ENCODE measurements at places on chromosomes 6 and 20.

DNA sequence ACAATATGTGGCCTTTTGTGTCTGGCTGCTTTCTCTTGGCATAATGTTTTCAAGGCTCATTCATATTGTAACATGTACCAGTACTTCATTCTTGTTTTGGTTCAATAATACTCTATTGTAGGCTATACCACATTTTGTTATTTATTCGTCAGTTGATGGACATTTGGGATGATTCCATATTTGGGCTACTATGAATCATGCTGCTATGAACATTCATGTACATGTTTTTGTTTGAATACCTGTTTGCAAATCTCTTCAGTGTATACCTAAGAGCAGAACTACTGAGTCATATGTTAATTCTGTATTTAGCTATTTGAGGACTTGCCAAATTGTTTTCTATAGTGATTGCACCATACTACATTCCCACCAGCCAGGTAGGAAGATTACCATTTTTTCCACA lies 259.9 kb downstream of the GMPR start:
- no peak overlapping the region for H3K4me3 ChIP-seq
- H3K27ac ChIP-seq, result no peak overlapping the region
- DNase-seq, result no peak
- H3K36me3 ChIP-seq, result no peaks in the 10 kb centered on the region

- H3K36me3 ChIP-seq, result no peaks in the 10 kb centered on the region
- no peaks in the 10 kb centered on the region for H3K27me3 ChIP-seq
- no peak overlapping the region for H3K27ac ChIP-seq
- no peak overlapping the region for H3K4me3 ChIP-seq
- no peak for DNase-seq
Measured at GRCh38 chr6:147061252-147061651, 143.0 kb upstream of the STXBP5 start.

GRCh38 chr6:16721977-16722376 lies 39.3 kb downstream of the ATXN1 start:
- no peak overlapping the region for H3K4me3 ChIP-seq
- no peak for DNase-seq
- no peaks in the 10 kb centered on the region for H3K4me1 ChIP-seq
- no peaks in the 10 kb centered on the region for H3K36me3 ChIP-seq

DNA sequence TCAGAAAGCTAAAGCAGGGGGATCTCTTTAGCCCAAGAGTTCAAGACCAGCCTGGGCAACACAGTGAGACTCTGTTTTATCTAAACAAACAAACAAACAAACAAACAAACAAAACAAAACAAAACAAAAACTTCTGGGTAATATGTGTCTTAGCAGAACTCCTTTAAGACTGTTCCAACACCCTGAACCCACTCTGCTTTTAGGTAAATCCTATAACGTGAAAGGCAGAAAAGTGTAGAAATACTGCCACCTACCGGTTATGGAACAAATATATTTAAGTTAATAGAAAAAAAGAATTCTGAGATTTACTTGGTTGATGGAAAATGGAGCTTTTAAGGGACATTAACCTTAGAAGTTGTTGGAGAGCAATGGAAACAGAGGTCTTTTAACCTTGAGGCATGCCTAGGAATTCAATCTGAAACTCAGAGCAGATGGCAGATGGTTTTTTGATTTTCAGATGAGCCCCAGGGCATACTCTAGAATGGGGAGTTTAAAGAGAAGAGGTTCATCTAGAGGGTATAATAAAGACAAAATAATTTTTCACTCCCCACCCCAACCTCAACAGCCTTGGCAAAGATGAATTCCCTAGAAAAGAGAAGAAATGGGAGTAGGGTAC lies 38.5 kb downstream of the SOD2 start:
- no peak overlapping the region for H3K4me3 ChIP-seq
- H3K4me1 ChIP-seq, result no peaks in the 10 kb centered on the region
- H3K36me3 ChIP-seq, result no peaks in the 10 kb centered on the region
- no peak for DNase-seq
- no peaks in the 10 kb centered on the region for H3K27me3 ChIP-seq
- H3K27ac ChIP-seq, result no peak overlapping the region

DNA sequence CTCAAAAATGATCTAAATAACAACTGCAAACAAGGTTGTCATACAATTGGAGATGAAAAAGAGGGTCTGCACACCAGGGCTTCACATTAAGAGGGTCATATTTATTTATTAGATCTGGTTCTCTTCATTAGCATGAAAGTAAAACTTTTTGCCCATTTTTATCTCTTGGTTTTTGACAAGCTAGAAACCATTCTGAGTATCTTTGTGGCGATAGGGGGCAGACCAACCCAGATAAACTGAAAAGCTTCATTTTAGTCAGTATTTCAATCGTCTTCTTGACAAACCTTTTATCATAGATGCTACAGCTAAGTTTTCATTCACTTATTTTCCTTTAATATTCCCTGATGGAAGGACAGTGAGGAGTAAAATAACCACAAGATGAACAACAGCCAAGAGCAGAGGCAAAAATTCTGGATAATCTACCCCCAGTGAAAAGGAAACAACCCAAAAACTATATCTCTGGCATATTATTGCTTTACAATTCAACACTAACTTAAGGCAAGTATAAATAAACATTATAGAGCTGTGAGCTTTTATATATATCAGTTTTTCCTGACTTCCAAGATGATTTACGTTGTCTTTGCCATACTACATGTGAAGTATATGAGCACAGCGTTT lies 45.2 kb downstream of the THEMIS start:
- DNase-seq, result no peak
- no peak overlapping the region for H3K4me3 ChIP-seq
- no peak overlapping the region for H3K27ac ChIP-seq
- no peaks in the 10 kb centered on the region for H3K4me1 ChIP-seq
- H3K27me3 ChIP-seq, result no peaks in the 10 kb centered on the region

- no peaks in the 10 kb centered on the region for H3K27me3 ChIP-seq
- no peaks in the 10 kb centered on the region for H3K4me1 ChIP-seq
- H3K4me3 ChIP-seq, result no peak overlapping the region
- no peaks in the 10 kb centered on the region for H3K36me3 ChIP-seq
- no peak overlapping the region for H3K27ac ChIP-seq
- no peak for DNase-seq
Measured at GRCh38 chr6:7684843-7685242, 41.1 kb upstream of the BMP6 start.

DNA sequence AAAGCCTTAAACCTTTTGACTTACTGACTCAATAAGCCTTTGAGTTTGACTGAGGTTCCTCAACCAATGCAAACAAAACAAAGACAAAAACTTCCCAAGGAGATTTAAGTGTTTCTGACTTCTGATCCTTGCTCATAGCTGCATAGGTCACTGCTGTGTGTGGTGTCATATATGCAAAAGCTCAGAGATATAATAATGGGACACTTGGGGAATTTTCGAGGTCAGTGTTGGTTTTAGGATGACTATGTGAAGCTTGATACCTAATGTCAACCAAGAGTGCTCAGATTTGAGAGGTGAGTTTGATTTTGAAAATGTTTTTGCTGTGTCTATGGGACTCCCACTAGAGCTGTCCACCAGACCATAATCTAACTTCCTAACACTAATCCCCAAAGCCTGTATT lies 26.2 kb downstream of the ZKSCAN8 start:
- no peak for DNase-seq
- no peaks in the 10 kb centered on the region for H3K4me1 ChIP-seq
- no peak overlapping the region for H3K27ac ChIP-seq
- no peak overlapping the region for H3K4me3 ChIP-seq
- H3K36me3 ChIP-seq, result no peaks in the 10 kb centered on the region

DNA sequence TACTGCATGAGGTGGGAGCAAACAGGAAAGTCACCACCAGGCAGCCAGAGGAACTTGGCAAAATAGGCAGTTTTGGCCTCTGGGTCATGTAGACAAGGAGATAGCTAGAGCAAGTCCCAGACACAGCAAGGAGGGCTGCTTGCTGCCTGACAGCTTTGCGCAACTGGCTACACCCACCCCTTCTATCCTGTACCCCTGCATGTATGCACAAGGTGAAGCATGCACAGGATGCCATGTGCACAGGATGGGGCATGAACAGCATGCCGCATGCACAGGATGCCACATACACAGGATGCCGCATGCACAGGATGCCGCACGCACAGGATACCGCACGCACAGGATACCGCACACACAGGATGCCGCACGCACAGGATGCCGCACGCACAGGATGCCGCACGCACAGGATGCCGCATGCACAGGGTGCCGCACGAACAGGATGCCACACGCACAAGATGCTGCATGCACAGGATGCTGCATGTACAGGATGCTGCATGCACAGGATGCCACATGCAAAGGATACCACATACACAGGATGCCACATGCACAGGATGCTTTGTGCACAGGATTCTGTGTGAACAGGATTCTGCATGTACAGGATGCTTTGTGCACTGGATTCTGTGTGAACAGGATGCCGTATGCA lies 104.9 kb upstream of the IYD start:
- H3K4me1 ChIP-seq, result no peaks in the 10 kb centered on the region
- H3K27me3 ChIP-seq, result no peaks in the 10 kb centered on the region
- H3K36me3 ChIP-seq, result no peaks in the 10 kb centered on the region
- peak; percentile 51 for DNase-seq
- peak overlapping the region; percentile 22 for H3K27ac ChIP-seq
- no peak overlapping the region for H3K4me3 ChIP-seq

DNA sequence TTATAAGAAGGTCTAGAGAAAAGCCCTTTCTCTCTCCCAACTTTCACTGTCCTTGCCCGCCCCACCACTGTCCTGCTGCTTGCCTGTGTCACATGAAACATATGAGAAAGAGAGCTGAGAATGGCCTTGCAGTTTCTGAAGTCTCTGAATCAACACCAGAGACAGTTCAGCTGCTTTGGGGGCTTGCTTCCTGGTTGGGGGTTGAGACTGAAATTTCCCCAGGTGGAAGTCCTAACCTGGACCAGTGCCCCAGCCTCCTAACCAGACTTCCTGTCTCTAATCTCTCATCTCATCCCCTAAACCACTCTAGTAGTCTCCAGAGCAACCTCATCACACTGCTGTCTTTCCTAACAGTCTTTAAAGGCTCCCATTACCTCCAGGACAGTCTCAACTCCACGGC lies 10.7 kb downstream of the TRAM2 start:
- H3K4me1 ChIP-seq, result no peaks in the 10 kb centered on the region
- H3K36me3 ChIP-seq, result no peaks in the 10 kb centered on the region
- no peaks in the 10 kb centered on the region for H3K27me3 ChIP-seq
- no peak for DNase-seq
- no peak overlapping the region for H3K27ac ChIP-seq
- no peak overlapping the region for H3K4me3 ChIP-seq

- no peaks in the 10 kb centered on the region for H3K27me3 ChIP-seq
- DNase-seq, result no peak
- H3K4me1 ChIP-seq, result no peaks in the 10 kb centered on the region
- no peak overlapping the region for H3K27ac ChIP-seq
- H3K36me3 ChIP-seq, result no peaks in the 10 kb centered on the region
Measured at GRCh38 chr20:50784464-50784863, 10.4 kb upstream of the BCAS4 start.

DNA sequence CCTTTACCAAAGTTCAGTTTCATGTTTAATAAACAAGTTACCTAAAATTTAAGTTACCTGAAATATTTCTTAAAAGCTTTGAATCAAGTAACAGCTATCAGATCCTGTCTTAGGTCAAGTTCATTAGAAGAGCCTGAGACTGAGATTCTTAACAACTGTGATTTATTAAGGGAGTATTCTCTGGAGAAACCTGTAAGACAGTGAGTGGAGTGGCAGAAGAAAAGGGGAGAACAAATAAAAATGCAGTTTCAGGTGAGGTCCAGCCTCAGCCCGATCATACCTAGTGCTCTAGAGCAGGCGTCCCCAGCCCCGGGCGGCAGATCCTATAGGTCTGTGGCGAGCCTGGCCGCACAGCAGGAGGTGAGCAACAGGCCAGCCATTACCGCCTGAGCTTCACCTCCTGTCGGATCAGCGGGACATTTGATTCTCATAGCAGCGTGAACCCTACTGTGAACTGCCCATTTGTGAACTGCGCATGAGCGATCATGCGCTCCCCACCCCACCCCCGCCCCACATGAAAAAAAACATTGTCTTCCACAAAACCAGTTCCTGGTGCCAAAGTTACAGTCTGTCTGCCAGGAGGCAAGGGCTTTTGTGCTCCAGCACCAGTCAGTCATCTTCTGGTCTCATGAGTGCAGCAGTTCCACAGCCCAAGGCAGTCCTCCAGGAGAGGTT lies 59.2 kb upstream of the ADGRB3 start:
- H3K36me3 ChIP-seq, result no peaks in the 10 kb centered on the region
- no peaks in the 10 kb centered on the region for H3K27me3 ChIP-seq
- no peak overlapping the region for H3K4me3 ChIP-seq
- no peak for DNase-seq

DNA sequence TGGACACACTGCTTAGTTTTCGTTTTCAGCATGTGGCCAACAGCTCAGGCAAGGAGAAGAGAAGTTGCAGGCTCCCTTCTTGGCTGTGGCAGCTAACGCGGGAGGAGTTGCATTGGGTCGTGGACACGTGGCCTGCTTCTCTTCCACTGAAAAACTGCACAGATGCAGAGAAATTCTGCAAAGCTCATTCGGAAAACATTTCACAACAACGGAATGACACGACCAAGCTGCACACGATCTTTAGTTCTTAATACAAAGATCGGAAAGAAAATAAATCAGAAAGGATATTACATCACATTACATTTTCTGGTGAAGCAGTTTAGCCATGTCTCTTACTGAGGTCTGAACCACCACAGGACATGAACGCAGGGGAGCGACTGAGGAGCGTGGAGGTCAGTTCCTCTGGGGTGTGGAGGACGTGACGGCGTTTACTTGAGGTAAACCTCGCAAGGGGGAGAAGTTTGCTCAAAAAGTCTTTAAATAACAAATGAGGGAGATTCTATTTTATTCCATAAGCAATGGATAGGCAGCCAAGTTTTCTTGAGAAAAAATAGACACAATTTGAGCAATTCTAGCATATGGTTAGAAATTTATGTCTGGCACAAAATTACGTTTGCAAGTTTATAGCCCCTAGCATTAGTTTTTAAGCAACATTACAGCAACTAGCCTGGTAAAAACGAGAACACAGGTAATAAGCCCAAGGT lies 178.3 kb downstream of the THBS2 start:
- H3K36me3 ChIP-seq, result no peaks in the 10 kb centered on the region
- no peak for DNase-seq
- H3K4me1 ChIP-seq, result no peaks in the 10 kb centered on the region
- H3K27ac ChIP-seq, result peak overlapping the region; percentile 31
- no peaks in the 10 kb centered on the region for H3K27me3 ChIP-seq

DNA sequence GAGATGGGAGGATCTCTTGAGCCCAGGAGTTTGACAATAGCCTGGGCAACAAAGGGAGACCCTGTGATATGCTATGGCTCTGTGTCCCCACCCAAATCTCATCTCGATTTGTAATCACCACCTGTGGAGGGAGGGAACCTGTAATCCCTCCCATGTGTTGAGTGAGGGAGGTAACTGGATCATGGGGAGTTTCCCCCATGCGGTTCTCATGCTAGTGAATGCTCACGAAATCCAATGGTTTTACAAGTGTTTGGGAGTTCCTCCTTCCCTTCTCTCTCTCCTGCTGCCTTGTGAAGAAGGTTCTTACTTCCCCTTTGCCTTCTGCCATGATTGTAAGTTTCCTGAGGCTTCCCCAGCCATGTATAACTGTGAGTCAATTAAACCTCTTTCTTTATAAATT lies 3.4 kb downstream of the NUDT3 start:
- H3K4me1 ChIP-seq, result peaks cover 10% of the 10 kb centered on the region
- no peak overlapping the region for H3K27ac ChIP-seq
- no peaks in the 10 kb centered on the region for H3K27me3 ChIP-seq
- DNase-seq, result no peak
- H3K4me3 ChIP-seq, result no peak overlapping the region
- no peaks in the 10 kb centered on the region for H3K36me3 ChIP-seq

- H3K27ac ChIP-seq, result no peak overlapping the region
- no peaks in the 10 kb centered on the region for H3K27me3 ChIP-seq
- no peaks in the 10 kb centered on the region for H3K36me3 ChIP-seq
- no peaks in the 10 kb centered on the region for H3K4me1 ChIP-seq
- no peak overlapping the region for H3K4me3 ChIP-seq
- no peak for DNase-seq
Measured at GRCh38 chr6:49565855-49566254, 15.4 kb downstream of the C6orf141 start.

Measured in Peyer's patch (tissue), 4 donors.